CD4-positive, alpha-beta memory T cell (primary cell): ENCODE measurements at places on chromosomes 4 and X.

- DNase-seq, result no peak
Observed at GRCh38 chrX:25213611-25214010, 197.8 kb upstream of the ARX start.

DNA sequence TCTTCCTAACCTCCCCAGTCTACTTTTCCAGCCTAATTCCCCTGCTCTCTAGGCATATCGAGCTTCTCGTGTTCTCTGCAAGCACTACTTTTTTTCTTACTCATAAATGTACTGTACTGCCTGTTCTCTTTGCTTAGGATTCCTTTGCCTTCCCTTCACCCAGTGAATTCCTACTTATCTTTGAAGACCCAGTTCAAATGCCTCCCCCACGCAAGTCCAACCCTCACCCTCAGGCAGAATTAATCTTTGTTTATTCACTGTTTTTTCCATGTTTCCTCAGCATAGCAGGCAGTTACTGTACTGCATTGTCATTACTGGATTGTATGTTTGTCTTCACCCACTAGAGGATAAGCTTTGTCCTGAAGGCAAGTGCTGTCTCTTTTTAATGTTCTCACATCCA lies 287.7 kb downstream of the BMPR1B start:
- DNase-seq, result no peak

- no peak for DNase-seq
Observed at GRCh38 chr4:173202395-173202794, 33.8 kb downstream of the GALNT7 start.

DNA sequence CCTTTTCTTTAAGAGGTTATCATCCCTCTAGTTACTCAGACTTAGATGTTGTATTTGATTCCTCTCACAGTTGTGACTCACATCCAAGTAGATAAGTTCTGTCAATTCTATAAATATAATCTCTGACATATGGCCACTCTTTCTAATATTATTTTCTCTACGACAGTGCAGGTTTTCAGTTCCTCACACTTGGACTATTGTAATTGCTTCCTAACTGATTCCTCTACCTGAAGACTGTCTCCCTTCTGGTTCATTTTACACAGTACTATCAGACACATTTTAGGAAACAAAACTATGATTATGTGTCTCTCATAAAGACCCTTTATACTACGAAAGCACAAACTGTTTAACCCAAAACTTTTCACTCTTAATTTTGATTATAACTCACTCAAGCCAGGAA lies 31.3 kb upstream of the GNRHR start:
- no peak for DNase-seq

DNA sequence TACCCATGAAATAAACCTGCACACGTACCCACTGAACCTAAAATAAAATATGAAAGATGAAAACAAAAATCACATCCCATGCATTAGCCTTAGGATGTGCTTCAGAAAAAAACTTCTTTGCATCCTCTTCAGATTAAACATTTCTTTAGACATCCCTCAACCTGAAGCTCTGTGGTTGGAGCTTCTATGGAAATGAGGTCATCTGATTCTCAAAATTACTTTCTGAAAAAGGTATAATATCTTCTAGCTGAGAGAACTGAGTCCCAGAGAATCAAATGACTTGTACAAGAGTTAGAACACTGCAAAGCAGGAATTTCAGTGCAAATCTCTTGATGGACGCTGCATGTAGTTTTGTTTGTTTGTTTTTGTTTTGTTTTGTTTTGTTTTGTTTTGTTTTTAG lies 19.1 kb upstream of the ANTXR2 start:
- DNase-seq, result no peak

- no peak for DNase-seq
Observed at GRCh38 chrX:39650768-39651347, 446.9 kb downstream of the BCOR start.

DNA sequence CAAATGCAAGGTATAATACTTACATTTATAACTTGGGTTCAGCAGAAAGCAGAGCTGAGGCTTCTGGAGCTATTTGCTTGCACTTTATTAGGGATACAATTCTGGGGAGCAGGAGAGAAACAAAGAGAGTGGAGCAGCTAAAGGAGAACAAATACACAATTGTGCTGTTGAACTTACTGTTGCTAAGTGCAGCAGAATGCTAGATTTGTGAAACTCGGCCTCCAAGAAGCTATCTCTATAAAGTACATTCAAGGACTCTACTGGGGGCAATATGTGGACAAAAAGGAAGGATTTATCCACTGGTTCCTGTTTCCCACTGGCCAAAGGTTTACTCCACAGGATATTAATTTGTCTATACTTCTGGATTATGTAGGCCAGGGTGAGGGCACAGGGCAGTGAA lies 86.8 kb downstream of the PPP1R2C start:
- no peak for DNase-seq

- DNase-seq, result no peak
Observed at GRCh38 chrX:1167466-1167865, 45.0 kb downstream of the CRLF2 start.

- no peak for DNase-seq
Observed at GRCh38 chrX:2336181-2336580, 164.6 kb downstream of the DHRSX start.

GRCh38 chr4:180925805-180926204 lies 1317.4 kb upstream of the TENM3 start:
- DNase-seq, result no peak

- no peak for DNase-seq
Observed at GRCh38 chr4:74793757-74794381, 454 bp downstream of the BTC start.

- no peak for DNase-seq
Observed at GRCh38 chr4:30802622-30803323, 82.6 kb downstream of the PCDH7 start.

DNA sequence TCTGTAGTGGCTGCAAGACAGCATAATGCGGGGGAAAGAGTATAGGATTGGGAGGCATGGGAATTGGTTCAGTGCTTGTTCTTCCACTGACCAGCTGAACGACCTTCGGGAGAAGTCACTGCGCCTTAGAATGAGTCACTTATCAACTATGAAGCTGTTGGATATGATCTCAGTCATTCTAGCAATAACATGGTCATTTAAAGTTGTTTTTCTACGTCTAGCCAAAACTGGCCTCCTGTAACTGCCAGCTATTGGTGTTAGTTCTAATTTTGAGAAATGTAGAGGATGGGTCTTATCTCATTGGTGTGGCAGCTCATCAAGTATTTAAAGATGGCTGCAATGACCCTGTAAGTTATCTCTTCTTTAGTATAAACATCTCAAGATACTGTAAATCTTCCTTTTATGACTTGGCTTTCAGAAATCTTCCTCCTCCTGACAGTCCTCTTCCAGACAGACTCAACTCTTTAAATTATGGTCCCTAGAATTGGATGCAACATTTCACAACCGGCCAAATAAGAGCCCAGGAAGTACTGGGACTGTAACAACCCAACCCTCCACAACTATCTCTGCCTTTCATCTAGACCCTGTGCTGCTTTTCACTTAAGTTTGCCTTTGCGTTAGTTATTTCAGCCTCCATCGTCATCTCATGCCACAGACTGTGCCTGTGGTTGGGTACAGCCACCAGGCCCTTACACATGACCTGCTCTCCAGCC lies 243.3 kb downstream of the CBR4 start:
- no peak for DNase-seq

DNA sequence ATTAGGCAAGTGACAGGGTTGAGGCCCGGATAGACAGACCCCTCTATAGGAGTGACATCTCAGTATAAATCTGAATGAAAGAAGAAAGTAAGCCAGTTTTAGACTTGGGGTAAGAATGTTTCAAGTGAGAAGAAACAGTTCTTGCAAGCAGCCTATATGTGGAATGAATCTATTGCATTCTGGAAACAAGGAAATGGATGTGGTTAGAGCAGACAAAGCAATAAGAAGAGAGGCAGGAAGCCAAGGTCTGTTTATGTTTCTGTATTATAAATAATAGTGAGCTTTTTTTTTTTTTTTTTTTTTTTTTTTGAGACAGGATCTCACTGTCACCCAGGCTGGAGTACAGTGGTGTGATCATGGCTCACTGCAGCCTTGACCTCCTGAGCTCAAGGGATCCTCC lies 255.8 kb downstream of the UNC5C start:
- DNase-seq, result no peak

GRCh38 chr4:145132511-145133098 lies 34.5 kb downstream of the ABCE1 start:
- DNase-seq, result no peak

GRCh38 chr4:145481164-145481941 lies at the start of gene SMAD1:
SMAD1 (plus strand) TSS chr4:145481853; CDS start chr4:145514614, 32,761 bp downstream.
- DNase-seq, result peak; percentile 4

DNA sequence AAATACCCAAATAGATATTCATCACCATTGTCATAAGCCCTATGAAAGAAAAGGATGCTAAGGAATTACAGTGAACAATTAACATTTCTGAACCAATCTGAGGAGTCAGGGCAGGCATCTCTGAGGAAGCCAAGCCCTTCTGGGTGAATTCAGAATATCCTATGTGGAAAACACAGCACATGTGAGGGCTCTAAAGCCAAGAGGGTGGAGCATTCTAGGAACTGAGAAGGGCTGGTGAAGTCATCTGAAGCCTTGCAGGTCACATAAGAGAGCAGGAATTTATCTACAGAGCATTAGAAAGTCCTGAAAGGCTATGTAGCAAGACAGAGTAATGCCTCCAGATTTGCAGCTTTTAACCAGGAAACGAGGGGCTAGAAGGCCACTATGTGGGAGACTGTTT lies 195.7 kb downstream of the SPATA18 start:
- no peak for DNase-seq

DNA sequence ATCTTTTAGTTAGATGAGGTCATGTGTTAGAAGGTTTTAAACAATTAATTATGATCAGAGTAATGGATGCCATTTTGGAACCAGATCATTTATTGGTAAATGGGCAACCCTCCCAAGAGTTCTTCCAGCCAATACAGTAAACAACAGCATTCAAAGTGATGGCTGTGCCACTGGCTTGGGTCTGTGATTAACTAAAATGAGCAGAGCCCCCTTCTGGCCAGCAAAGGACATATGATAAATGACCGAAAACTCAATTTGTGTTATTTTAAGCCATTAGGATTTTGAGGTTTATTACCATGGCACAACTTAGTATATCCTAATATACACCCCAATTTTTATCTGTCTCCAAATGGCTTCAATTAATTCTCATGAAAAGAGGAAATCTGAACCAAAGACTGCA lies 90.8 kb upstream of the NPFFR2 start:
- no peak for DNase-seq

DNA sequence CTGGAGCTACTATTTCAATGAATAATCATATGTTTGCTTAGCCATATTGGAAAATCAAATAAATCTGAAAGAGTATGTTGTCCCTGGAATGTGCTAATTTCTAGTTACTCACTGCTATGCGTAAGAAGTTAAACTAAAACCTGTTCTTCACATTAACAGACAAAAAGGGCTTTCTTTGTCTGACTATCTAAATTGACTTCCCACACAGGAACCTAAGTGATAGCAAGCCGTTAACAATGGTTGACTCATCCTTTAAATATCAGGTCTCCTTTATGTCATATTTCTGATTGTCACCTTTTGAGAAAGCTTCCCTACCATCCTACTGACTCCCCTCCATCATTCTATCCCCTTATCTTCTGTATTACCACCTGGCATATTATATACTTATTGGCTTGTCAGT lies 81.4 kb downstream of the AMELX start:
- DNase-seq, result no peak

DNA sequence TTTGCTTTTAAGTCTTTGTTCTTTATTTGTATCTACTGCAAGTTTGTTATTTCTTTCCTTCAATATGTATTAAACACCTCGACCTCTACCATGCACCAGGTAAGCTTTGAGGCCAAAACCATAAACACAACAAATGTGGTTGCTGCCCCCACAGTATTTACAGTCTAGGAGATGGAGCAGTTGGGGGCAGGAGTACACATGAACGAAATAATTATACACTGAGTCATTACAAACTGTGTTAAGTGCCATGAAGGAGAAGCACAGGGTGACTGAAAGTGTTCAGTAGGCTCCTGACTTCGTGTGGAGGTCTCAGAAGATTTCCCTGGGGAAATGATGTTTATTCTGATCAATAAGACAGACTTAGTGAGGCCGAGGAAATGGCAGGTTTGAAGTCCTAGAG lies 30.3 kb downstream of the SLC25A43 start:
- no peak for DNase-seq

- no peak for DNase-seq
Observed at GRCh38 chr4:156660465-156660864, 311.1 kb downstream of the PDGFC start.

DNA sequence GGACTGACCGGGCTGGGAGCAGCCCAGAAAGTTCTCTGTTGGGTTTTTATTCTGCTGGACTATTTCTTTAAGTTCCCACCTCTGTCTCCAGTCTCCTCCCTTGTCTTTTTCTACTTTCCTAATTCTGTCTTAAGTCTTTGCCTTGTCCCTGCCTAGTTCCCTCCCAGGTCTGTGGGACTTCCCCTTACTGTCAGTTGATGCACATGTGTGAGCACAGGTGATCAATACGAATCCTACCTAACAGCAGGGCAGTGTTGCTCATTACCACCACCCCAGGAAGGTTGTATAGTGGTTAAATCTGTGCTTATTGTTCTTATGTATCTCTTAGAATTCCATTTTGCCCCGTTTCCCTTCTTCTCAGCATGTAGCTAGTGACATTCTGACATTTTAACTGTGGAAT lies 62.1 kb downstream of the GALNTL6 start:
- DNase-seq, result no peak

- DNase-seq, result no peak
Observed at GRCh38 chrX:152817078-152817764, 13.3 kb downstream of the CETN2 start.

DNA sequence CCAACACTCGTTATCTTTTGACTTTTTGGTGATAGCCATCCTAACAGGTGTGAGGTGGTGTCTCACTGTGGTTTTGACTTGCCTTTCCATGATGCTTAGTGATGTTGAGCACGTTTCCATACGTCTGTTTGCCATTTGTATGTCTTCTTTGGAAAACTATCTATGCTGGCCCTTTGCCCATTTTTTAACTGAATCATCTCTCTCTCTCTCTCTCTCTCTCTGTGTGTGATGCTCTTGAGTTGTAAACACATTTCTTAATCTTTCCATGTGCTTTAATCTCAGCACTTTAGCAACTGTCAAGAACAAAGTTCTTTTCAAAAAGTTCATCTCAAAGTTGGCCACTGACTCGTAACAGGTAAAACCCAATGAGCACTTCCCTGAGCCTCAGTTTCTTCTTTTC lies 10.5 kb downstream of the SORBS2 start:
- no peak for DNase-seq
